ENCODE measurements at places on chromosomes 5 and 9. TPM values are rescaled to one million over a fixed set of nuclear protein-coding genes. Genes with fewer than 3 reads are reported as not detected.
A peak's percentile ranks its signal among the peaks of the same experiment; 100 is the strongest.

GRCh38 chr9:110545705-110546104 is 33.8 kb downstream of the SVEP1 start:
- DNase-seq = no peak

DNA sequence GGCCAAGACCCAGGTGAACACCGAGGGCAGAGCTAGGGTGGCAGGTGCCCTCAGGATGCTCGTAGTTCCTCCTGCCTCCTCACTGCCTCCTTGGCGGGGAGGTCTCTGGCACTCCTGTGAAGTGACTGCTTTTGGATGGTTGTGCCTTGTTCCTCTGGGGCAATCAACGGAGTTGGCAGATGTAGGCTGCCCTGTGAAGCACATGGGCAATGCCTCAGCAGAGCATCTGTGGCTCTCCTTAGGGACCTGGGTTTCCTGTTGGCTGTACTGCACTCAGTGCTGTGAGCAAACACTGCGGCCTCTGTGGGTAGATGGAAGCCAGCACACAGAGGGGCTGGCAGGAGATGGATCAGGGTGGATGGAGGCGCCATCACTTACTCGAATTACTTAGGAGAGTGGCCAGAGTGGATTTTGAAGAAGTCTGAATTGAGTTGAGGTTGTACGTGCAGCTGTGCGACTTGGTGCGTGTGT is 71.4 kb upstream of the COL5A1 start:
- no peak for DNase-seq

DNA sequence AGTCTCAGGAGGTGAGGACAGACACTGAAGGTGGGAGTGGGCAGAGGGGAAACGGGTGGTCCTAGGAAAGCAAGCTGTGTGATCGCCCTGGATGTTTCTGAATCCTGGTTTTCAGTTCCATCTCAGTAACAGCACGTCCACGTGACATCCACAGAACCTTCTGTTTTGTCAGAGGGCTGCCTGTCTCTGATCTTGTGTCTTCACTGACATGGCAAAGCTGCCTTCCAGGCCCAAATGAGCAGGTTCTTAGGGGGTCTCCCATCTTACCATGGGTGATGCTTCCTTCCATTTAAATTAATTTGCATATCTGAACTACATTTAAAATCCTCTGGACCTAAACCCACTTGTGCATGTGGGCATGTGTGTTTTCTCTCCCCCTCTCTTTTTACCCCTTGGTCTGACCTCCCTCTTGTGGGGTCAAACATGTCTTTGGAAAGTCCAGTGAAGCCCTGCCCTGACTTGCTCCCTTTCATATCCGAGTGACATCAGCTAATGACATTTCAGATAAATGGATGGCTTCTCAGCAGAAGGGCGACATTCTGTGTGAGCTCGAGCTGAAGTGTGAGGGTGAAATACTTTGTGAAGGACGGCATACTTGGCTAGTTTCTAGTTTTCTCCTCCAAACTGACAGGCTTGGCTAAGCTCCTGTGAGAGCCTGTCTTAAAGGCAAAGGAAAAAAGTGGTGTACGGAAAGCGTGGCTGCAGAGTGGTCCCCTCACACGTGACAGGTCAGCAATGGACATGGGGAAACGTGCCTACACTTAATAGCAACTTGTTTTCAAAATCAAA is 204.8 kb upstream of the S1PR3 start:
- no peak for DNase-seq

DNA sequence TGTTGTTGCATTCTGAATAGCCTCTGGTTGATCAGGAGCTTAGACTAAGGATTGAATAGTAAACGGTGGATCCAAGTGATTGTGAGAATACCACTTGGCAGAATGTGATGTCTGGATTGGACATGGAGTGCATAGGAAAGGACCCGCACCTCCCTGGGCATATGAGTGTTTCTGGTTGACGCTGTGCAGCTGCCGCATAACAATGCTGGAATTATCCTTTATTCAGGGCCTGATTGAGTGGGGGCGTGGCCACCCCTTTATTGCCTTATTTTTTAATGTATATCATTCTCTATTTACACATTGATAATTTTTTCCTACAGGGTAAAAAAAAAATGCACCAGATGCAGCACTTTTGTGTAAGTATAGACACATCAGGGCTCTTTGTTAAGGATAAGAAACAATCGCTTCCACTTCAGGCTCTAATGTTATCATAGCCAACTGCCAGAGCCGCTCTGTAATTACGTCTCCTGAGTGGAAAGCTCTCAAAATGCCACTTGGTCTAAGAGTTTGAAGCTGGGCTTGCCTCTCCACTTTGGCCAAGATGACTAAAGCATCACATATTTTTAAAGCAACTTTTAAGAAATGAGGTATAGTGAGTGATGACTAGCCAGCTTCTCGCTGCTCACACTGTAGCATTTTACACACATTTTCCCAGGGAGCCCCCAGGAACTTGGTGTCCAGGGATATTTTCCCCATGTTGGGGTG is 5.7 kb downstream of the FGD3 start:
- no peak for DNase-seq

GRCh38 chr5:116942622-116943021 is 368.0 kb upstream of the SEMA6A start:
- no peak for DNase-seq

- no peak for DNase-seq
These were observed 41.0 kb downstream of the AOPEP start for GRCh38 chr9:94767331-94768072.

DNA sequence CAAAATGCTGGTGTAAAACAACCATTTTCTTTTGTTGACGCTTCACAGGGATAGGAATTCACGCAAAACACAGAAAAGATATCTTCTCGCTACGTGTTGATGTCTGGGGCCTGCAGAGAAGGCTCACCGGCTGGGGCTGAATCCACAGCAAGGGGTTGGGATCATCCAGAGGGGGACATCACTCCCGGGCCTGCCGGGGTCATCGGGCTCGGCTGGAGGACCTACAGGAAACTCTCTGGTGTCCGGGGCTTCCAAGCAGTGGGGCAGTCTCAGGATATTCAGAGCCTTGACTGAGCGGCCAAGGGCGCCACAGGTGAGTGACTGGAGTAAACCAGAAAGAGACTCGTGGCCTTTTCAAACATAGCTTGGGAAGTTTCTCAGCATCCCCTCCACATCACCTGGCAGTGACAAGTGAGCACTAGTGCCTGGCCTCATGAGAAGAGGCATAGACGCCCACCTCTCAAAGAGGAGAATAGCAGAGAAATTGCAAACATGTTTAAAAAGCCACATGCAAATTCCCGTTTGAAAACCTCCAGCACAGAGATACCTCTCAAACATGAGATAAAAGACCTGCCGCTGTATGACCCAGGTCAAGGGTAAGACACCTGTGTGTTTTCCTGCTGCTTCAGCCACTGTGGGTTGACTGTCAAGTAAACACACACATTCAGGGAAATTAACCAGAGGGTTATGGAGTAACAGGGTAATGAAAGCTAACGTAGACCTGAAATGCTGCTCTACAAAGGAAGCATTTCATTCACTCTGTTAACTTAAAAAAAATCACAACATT is 50.8 kb upstream of the SIMC1 start:
- DNase-seq = no peak

DNA sequence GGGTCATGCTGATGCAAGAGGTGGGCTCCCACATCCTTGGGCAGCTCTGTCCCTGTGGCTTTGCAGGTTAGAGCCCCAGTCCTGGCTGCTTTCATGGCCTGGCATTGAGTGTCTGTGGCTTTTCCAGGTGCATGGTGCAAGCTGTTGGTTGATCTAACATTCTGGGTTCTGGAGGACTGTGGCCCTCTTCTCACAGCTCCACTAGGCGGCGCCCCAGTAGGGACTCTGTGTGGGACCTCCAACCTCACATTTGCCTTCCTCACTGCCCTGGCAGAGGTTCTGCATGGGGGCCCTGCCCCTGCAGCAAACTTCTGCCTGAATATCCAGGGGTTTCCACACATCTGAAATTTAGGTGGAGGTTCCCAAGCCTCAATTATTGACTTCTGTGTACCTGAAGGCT is 150.1 kb downstream of the NNT start:
- no peak for DNase-seq

DNA sequence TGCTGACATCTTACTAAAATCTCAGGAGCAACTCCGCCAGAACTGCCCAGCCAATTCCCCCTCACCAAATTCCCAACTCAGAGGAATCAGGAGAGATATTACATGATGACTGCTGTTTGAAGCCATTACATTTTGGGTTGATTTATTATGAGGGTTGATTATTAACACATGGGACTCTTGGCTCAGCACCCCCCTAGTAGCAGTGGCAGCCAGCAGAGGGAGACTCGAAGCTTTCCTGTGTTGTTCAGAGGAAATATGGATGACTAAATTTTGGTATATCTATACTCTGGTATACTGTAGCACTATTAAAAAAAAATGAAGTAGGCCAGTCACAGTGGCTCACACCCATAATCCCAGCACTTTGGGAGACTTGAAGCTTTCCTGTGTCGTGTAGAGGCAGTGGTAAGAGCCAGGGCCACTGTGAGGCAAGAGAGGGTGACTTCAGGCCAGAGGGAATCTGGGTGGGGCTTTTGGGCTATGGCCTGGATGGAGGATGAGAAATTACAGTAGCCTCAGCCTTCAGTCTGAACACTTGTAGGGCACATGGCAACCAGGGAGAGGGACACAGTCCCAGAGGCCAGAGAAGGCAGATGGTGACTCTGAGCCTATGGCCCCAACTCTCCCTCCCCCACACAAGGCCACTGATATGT is 111.4 kb downstream of the LHX2 start:
- no peak for DNase-seq

- no peak for DNase-seq
These were observed 32.3 kb downstream of the NRG2 start for GRCh38 chr5:140010798-140011197.

DNA sequence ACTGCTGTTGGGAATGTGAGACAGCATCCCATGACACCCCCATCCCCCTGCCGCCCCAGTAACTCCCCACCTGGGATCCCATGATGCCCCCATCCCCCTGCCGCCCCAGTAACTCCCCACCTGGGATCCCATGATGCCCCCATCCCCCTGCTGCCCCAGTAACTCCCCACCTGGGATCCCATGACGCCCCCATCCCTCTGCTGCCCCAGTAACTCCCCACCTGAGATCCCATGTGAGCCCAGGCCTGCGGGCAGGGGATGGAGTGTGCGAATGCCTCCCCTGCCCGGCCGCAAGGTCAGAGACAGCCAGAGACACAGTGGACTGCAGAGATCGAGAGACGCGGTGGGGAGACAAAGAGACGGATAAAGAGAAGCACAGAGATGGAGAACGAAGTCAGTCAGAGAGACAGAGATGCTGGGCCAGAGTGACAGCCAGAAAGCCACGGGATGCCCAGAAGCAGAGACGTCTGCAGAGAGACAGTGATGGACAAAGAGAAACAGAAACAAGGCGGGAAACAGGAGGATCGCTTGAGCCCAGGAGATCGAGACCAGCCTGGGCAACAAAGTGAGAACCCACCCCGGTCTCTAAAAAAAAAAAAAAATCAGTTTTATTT is 992 bp downstream of the SH2D3C start:
- no peak for DNase-seq

DNA sequence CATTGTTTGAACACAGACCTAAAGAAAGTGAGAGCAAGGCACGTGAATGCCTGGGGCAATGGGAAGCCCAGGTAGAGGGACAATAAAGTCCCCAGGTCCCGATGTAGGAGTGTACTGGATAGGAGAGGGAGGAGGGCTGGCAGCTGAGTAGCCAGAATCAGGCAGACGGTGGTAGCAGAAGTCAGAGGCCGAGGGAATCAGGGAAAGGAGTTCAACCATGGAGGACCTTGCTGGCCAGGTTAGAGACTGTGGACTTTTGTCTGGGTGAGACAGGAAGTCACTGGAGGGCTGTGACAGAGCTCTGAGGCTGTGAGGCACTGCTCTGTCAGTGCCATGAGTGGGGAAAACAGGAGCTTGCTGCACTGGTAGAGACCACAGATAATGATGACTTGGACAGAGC is 248.2 kb downstream of the EFNA5 start:
- no peak for DNase-seq

- no peak for DNase-seq
These were observed 13.6 kb downstream of the SLF1 start for GRCh38 chr5:94632024-94632423.

DNA sequence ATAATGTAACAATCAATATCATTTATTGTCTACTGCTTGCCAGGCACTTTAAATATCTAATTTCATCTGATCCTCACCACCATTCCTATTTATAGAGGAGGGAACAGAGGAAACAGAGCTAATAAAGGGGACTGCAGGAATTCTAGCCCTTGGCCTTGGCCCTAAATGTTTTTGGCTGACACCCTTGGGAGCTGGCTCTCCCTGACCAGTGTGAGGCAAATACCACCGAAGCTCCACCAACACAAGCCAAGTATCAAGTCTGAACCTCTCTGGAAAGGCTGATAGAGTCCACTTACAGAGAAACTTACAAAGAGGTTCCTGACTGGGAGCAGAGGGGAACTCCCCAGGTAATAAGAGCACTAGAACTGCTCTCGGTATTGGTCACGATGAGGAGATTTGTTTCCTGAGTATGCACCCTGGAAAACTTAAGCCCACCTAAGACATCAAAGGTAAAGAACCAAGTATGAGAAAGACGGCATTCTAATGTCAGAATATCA is 243.1 kb upstream of the PANK3 start:
- DNase-seq = no peak

GRCh38 chr9:34644766-34645314 is 1.6 kb upstream of the GALT start:
- DNase-seq = no peak

- no peak for DNase-seq
These were observed 95.3 kb upstream of the NR3C1 start for GRCh38 chr5:143498821-143499220.

DNA sequence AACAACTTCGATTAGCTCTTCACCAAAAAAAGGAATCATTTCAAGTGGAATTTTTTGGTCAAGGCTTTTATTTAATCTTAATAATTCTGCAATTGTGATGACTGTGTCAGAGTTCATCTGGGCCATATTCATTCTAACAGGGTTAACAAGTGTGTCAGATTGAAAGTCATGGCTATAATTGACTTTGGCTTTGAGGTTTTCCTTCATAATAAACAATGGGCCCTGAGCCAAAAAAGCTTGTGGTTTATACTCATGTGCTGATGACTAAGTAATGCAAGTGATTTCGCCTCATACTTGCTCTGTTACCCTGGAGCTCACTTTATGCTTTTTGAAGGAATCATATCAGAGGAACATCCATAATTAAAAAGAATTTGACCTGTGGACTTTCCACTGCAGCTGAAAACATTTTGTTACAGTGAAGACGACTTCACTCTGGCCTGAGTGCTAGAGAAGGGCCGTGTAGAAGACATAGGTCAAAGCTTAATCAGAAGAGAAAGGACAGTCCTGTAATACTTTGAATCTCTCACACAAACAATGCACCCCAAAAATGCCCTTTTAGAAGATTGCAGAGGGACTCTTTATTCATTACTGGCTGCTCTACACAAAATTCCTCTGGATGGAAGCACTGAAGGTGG is 101.7 kb downstream of the GDNF start:
- peak; percentile 67 for DNase-seq

GRCh38 chr9:16928179-16928945 is 57.9 kb upstream of the BNC2 start:
- no peak for DNase-seq

- no peak for DNase-seq
These were observed 566.6 kb upstream of the TUSC1 start for GRCh38 chr9:26244661-26245451.

- DNase-seq = no peak
These were observed 34.9 kb upstream of the TEK start for GRCh38 chr9:27073841-27074728.

The KCNIP1 gene
- not detected for polyA plus RNA-seq

The CDC20B gene
- polyA plus RNA-seq = not detected

The CYSRT1 gene
- polyA plus RNA-seq = not detected

The ASTN2 gene
- not detected for polyA plus RNA-seq

The FCHSD1 gene
- polyA plus RNA-seq = 3.0 TPM

The ESM1 gene
- polyA plus RNA-seq = not detected

The ENDOG gene
- 24.6 TPM for polyA plus RNA-seq

The ARID3C gene
- polyA plus RNA-seq = not detected

The PGM5 gene
- 0.35 TPM for polyA plus RNA-seq

The ADAMTS19 gene
- not detected for polyA plus RNA-seq

The ZNF879 gene
- polyA plus RNA-seq = 1.4 TPM

The IL13 gene
- not detected for polyA plus RNA-seq

Measured in CD14-positive monocyte (primary cell).